B cell (primary cell): ENCODE measurements at places on chromosomes 13 and 19. TPM values are rescaled to one million over a fixed set of nuclear protein-coding genes. Genes with fewer than 3 reads are reported as not detected.

The C1QTNF9B gene
- polyA plus RNA-seq: not detected in 2 replicates

The GSX1 gene
- polyA plus RNA-seq: not detected in 2 replicates

The SLITRK5 gene
- polyA plus RNA-seq: under 0.01 and 0.01 TPM in 2 replicates

The ZNF208 gene
- 1.7 and 4.0 TPM in 2 replicates for polyA plus RNA-seq

The TJP3 gene
- 1.9 and 2.1 TPM in 2 replicates for polyA plus RNA-seq

The PCDH20 gene
- polyA plus RNA-seq: not detected in 2 replicates

The SOHLH2 gene
- polyA plus RNA-seq: 0.06 TPM in 1 of 2 replicates, not detected in the other

The ZNF829 gene
- 1.5 and 2.2 TPM in 2 replicates for polyA plus RNA-seq

The CD79A gene
- polyA plus RNA-seq: 1,116 and 1,471 TPM in 2 replicates

The UPK1A gene
- 0.16 and 0.17 TPM in 2 replicates for polyA plus RNA-seq

The NCCRP1 gene
- polyA plus RNA-seq: 0.04 and 0.10 TPM in 2 replicates

The VMAC gene
- polyA plus RNA-seq: 27.2 and 27.7 TPM in 2 replicates

The EBI3 gene
- polyA plus RNA-seq: 9.4 and 11.9 TPM in 2 replicates

The POGLUT2 gene
- polyA plus RNA-seq: 0.12 TPM in 2 replicates

The MAB21L1 gene
- not detected in 2 replicates for polyA plus RNA-seq

The CLC gene
- 0.33 TPM in 1 of 2 replicates, not detected in the other for polyA plus RNA-seq

The PINLYP gene
- polyA plus RNA-seq: 1.9 and 2.0 TPM in 2 replicates

The FCER2 gene
- 419 and 497 TPM in 2 replicates for polyA plus RNA-seq

The CNFN gene
- polyA plus RNA-seq: 10.1 and 23.2 TPM in 2 replicates

The ZNF582 gene
- polyA plus RNA-seq: 3.8 and 4.8 TPM in 2 replicates

The NKG7 gene
- 6.6 and 10.1 TPM in 2 replicates for polyA plus RNA-seq

The AP1M2 gene
- not detected in 2 replicates for polyA plus RNA-seq

The SAFB gene
- 91.0 and 127 TPM in 2 replicates for polyA plus RNA-seq

The KLK14 gene
- polyA plus RNA-seq: 0.49 and 1.5 TPM in 2 replicates

The FGF9 gene
- polyA plus RNA-seq: 0.13 and 0.25 TPM in 2 replicates

The DDX39A gene
- polyA plus RNA-seq: 393 and 669 TPM in 2 replicates

The LHB gene
- polyA plus RNA-seq: 1.6 and 4.7 TPM in 2 replicates

The WDR87 gene
- not detected in 2 replicates for polyA plus RNA-seq

The APLP1 gene
- 0.06 TPM in 1 of 2 replicates, not detected in the other for polyA plus RNA-seq

The PTPRS gene
- 3.2 and 6.5 TPM in 2 replicates for polyA plus RNA-seq

The ADGRE3 gene
- 0.46 TPM in 1 of 2 replicates, not detected in the other for polyA plus RNA-seq

The HPN gene
- 0.30 TPM in 1 of 2 replicates, not detected in the other for polyA plus RNA-seq
